NCI-H460 (cell line): ENCODE measurements at places on chromosomes 16 and 17.
A peak's percentile ranks its signal among the peaks of the same experiment; 100 is the strongest.

DNA sequence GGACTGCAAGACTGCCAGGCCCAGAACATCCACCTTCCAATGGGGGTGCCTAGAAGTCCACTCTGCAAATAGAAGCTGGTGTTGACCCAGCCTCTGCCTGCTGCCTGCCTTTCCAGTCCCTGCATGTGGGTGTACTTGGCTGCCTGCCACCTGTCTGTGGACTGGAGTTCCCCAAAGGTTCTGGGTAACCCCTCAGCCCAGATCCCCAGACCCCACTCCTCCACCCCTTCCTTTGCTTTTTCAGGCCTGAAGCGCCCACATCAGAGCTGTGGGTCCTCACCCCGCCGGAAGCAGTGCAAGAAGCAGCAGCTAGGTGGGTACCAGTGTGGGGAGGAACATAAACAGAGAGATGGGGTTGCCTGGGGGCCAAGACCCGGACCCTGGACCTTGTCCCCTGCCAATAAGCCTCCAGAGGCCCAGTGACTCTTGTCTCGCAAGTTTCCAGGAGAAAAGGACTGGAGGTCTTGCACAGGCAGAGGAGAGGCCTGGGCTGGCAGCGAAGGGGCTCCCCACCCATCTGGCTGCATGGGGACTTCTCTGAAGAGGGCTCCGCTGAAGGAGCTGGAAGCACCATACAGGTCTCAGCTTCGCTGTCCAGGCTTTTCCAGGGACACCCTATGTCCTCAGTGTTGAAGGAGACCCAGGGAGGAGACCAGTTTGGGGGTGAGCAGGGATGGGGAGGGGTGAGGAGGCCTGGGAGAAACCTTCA lies 34.3 kb downstream of the NLRC5 start:
- no peak for DNase-seq

DNA sequence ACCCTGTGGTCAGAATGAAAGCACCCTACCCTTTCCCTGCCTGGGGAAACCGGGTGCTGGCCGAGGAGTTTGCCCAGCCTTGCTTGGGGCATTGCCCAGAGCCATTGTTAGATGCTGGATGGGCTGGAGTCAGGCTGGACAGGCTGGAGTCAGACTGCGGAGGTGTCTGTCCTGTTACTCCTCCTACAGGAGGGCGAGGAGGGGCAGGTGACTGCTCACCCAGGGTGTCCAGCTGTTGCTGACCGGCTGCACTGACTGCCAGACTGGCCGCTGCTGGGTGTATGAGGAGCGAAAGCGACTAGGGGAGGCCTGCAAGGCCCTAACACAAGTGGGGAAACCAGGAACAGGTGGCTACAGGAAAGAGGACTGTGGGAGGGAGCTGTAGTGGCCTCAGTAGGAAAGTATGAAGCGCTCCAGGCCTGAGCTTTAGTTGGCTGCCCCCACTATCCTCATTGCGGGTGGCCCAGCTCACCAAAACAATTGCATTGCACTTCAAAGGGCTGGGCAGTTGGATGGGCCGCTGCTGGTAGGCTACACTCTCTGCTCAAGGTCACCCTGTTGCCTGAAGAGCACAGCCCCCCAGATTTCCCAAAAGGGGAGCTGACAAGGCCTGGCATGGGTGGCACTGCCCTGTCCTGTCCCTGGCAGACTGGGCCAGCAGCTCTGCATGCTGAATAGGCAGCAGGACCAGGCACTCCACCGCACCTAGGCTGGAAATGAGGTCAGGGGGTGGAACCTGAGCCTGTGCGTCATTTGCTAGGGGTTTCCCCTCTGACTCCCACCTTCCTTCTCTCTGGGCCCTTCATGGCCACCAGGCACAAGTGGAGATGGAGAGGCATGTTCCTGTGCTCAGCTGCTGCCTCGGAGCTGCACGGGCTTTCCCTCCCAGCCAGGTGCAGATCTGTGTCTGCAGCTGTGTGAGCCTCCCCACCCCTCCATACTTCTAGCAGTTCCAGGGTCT lies 18.4 kb downstream of the LDHD start:
- DNase-seq, result no peak

- DNase-seq, result no peak
These were observed 7.6 kb upstream of the TPPP3 start for GRCh38 chr16:67400901-67401300.

GRCh38 chr17:1724351-1724868 lies at the start of gene WDR81:
Gene WDR81, plus strand, starts transcription at chr17:1724704. Its CDS starts 256 bp downstream, at chr17:1724960.
- peak; percentile 72 for DNase-seq

DNA sequence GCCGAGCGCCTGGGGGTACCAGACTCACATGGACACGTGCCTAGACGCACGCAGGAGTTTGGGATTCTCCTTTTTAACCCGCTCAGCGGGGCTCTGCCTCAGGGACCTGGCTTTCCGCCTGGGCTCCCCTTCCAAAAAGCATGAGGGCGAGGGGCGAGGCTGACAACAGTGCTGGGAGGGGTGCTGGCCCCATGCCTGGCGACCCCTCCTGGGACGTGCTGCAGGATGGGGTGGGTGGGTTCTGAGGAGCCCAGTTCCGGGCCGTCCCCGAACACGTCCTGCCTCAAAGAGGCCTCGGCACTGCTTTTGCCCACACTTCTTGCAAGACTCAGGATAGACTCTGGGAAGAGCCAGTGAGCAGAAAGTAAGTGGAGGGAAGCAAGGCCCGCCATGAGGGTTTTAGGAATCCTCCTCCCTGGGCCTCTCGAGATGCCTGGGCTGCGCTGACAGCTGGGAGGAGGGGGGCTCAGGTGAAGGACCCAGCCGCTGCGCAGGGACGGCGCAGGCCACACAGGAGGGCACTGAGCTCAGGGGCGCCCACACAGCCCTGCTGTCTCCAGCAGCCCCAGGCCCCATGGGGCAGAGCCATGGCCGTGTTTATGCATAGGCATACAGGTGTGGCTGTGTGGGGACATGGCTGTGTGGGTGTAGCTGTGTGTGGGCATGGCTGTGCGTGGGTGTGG lies 15.4 kb upstream of the PABPN1L start:
- DNase-seq, result no peak
